NCI-H187 (cell line): ENCODE measurements at places on chromosomes 5 and 9.

GRCh38 chr5:73668486-73669111 is 42.6 kb downstream of the ARHGEF28 start:
- DNase-seq, result peak; percentile 41

DNA sequence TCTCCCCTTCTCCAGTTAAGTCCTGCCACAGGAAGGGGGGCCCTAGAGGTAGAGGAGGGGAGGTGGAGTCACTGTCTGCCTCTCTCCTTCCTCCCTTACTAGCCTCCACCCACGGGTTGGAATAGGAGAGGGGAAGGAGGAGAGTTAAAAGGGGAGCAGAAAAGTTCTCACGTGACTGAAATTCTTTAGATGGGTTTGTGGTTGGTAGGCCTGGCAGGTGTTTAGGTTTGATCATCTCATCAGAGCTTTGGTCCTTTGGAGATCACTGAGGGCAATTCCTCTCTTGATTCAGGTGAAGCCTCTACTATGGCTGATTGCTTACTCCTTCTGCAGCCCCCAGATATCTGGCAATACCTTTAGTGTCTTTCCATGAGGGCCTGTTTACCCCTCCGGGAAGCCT is 24.9 kb upstream of the C5orf63 start:
- DNase-seq, result no peak

GRCh38 chr5:98816582-98817222 is 43.2 kb downstream of the RGMB start:
- no peak for DNase-seq

DNA sequence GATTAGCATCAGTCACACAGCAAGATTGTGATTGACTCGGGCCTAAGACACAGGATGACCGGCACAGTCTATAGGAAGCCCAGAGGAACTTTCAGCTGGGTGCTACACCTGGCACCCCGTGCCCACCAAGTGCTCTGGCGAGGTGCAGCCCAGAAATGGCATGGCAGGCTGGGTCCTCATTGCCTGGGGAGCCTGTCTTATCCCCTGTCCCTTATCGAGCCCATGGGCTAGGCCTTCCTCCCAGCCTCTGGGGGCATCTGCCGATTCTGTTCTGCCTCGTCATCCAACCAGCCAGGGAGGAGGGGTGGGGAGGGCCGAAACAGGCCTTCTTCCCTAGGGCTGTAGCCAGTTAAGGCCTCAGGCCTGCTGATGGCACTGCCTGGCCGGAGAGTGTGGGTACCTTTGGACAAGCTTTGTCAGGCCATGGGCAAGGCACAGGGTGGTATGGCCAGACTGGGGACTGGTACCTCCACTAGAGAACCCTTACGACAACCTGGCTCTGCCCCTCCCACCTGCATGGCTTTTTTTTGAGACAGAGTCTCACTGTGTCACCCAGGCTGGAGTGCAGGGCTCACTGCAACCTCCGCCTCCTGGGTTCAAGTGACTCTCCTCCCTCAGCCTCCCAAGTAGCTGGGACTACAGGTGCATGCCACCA is 1.6 kb downstream of the GRK6 start:
- DNase-seq, result no peak

- no peak for DNase-seq
Observed at GRCh38 chr5:180522330-180522729, 28.2 kb downstream of the CNOT6 start.

DNA sequence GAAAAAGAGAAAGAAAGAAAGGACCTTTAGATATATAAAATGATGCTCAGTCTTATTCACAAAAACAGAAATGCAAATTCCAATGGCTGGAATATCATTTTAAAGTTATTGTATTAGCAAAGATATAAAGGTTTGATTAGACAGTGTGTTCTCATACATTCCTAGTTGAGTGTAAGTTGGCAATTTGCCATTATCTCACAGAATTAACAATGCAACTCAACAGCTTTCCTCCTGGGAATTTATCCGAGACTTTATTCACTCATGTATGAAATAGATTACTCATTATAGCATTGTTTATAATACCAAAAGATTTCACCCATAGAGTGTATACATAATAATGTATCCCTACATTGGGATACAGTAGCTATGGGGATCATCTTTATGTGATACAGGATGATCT is 27.1 kb upstream of the MLLT3 start:
- no peak for DNase-seq

- no peak for DNase-seq
Observed at GRCh38 chr5:65209341-65209740, 272.4 kb downstream of the ADAMTS6 start.

GRCh38 chr5:154482528-154483449 is 4.8 kb upstream of the HAND1 start:
- DNase-seq, result no peak

DNA sequence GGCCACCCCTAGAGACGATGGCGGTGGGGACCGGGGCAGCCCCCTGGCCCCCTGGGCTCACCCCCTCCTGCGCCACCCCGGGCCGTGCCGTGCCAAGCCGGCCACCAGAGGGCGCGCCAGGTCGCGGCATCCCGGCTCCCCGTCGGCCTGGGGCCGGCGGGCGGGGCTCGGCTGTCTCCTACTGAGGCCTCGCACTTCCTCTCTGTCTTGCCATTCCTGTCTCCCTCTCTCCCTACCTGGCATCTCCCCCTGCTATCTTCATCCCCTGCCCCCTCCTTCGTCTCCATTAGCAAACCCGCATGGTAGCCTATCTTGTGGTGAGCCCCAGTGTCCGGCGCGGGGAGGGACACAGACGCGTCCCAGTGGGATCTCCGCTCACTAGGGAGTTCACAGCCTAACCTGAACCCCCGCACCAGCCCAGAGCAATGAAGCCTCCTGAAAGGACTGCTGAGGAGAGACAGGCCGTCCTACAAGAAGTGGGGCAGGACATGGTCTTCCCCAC is 29.8 kb upstream of the FABP6 start:
- DNase-seq, result no peak

- DNase-seq, result no peak
Observed at GRCh38 chr5:146883511-146883910, 5.0 kb upstream of the PPP2R2B start.

DNA sequence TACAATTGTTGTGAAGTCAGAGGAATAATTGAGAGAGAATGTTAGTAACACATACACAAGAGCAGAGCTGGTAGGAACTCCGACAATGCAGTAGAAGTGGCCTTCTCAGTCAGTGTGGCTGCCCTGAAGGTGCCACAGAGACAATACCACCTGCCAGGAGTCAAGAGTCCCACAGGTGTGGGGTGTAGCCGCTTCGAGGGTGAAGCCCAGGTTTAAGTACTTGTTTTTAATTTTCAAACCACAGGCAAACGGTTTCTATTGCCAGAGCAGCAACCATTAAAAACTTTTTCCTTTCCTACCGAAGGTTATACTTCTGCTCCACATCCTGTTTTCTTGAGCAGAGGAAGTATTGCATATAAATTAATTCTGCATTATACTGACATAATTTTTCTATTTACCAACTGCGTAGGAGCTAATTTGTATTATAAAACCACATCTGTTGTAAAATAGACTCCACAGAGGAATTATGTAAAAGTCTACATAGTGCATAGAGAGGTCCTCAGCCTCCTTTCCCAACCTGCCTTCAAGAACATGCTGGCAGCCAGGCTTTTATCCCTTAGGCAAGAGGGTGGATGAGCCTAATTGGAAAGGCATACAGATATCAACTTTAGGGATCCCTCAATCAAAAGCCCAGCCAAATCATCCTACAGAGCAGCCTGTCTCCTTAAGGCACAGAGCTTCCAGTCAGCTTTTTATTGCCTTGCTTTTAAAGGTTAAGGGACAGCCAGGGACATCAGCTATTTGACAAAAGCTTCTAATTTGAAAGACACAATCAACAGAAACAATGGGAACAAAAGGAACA is 12.9 kb upstream of the ACTBL2 start:
- no peak for DNase-seq

GRCh38 chr5:119919279-119919678 is 289.9 kb downstream of the FAM170A start:
- DNase-seq, result no peak

DNA sequence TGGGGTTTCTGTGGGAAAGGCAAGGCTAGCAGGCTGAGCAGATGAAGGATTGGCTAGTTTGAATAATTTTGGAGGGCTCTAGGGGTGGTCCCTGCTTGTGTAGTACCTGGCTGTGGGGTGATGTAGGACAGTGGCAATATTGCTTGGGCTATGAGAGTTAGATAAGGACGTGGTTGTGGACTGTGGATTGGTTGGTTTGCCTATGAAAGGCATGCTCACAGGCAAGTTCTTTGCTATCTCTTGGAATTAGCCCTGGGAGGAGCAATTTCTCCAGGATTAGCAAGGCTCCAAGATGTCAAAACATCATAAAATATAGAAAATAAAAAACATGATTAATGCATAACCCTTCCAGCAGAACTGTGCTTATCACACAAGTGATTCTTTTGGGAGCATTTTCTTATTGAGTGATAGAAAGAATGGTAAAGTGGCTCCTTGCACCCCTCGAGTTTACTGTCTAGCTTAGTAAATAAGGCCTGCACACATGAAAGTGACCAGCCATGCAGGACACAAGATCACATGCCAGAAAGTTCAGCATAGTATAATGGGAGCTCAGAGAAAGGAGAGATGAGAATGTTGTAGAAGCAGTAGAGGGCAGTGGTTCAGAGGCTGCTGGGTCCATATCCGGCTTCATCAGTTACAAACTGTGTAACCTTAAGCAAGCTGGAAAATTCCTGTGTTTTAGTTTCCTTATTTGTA is 13.8 kb downstream of the AOPEP start:
- no peak for DNase-seq

DNA sequence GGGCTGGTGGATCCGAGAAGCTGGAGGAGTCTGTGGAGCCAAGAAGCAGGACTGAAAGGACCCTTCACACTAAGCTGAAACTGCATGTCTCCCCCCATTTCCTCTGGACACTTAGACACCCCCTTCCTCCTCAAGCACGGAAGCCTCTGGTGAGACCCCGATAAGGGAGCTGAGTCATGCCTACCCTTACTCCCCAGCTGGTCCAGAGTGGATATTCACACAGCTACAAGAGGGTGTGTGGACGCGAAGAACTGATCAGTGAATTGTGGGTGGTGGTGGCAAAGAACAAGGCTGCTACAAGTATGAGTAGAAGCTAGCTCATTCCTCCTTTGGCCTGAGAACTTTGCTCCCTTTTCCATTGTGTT is 4.3 kb downstream of the TLN1 start:
- no peak for DNase-seq

- no peak for DNase-seq
Observed at GRCh38 chr5:40277161-40277906, 402.4 kb upstream of the PTGER4 start.

DNA sequence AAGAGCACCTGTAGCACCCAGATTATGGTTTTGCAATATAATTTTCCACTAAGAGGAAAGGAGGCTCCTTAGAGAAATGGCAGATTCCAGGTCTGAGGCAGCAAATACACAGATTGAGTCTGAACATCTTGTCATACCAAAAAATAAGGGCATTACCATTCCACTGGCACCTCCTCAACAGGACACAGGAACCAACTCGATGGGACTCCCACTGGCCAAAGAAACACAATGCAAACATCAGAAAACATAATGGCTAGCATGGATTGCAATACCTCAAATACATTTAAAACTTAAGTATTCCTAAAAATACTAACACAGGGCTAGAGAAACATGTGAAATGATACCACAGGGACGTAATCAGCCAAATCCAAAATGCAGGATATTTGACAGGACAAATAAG is 12.4 kb upstream of the RANBP17 start:
- DNase-seq, result no peak

- no peak for DNase-seq
Observed at GRCh38 chr9:96665789-96666188, 10.7 kb upstream of the PRXL2C start.

DNA sequence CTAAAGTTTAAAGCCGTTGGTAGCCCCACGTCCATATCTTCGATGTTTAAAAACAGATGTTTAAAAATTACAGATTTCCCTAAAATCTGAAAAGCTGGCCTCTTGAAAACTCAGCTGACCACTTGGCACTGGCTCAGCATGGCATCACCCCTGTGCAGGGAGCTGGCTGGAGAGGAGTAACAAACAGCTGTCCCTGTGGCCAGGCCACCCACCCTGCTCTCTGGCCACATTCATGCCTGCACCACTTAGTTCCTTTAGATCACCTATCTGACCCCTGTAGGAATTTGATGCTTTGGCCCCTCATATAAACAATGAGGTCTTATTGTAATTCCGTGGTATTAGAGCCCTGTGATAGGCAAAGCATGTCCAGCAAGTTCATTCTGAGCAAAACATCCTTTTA is 107.5 kb downstream of the FRMD3 start:
- DNase-seq, result no peak

DNA sequence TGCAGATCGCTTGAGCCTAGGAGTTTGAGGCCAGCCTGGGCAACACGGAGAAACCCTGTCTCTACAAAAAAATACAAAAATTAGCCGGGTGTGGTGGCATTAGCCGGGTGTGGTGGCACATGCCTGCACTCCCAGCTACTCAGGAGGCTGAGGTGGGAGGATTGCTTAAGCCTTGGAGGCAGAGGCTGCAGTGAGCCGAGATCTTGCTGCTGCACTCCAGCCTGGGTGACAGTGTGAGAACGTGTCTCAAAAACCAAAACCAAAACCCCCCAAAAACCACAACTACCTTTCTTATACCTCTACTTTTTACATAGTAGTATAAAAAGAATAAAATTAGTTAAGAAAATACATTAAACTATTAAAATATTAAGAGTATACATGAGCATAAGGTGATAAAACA is 121.2 kb downstream of the RAPGEF6 start:
- no peak for DNase-seq

- DNase-seq, result no peak
Observed at GRCh38 chr9:16449076-16449730, 421.3 kb downstream of the BNC2 start.

- DNase-seq, result no peak
Observed at GRCh38 chr5:175535796-175536195, 57.4 kb downstream of the SFXN1 start.

DNA sequence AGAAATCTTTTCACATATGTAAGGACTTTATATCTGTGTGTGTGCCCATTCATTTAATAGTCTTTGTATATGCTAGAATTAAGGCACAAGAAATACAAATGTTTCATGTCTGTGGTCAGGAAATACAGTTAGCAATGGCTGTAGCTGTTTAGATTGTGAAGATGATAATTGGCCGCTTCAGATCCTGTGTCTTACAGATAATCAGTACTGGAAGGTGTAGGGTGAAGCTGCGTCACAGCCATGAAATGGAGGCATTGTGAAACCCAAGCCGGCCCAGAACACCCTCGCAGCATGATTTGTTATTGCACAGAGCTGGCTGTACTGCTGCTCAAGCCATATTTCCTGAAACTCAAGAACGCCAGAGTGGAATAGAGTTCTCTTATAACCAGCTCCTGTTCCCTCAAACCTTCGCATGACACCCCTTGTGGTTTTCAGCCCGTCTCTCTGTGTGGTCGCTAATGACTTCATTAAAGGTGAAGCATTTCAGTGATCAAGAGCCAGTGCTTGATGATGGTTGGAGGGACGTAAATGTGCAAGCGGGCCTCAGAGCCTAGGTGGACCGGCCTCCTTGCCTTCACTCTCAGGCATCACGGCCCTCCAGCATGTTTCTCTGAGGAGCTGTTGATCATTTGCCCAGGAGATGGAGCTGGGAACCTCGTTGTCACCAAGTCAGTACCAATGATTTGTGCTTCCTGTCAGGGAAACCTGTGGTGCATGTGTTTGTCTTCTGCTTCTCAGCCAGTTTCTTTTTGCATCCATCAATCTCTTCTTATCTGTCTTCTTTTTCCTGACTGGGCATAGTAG is 80.1 kb downstream of the F2RL2 start:
- no peak for DNase-seq
